ENCODE measurements at places on chromosomes 2 and 18.

DNA sequence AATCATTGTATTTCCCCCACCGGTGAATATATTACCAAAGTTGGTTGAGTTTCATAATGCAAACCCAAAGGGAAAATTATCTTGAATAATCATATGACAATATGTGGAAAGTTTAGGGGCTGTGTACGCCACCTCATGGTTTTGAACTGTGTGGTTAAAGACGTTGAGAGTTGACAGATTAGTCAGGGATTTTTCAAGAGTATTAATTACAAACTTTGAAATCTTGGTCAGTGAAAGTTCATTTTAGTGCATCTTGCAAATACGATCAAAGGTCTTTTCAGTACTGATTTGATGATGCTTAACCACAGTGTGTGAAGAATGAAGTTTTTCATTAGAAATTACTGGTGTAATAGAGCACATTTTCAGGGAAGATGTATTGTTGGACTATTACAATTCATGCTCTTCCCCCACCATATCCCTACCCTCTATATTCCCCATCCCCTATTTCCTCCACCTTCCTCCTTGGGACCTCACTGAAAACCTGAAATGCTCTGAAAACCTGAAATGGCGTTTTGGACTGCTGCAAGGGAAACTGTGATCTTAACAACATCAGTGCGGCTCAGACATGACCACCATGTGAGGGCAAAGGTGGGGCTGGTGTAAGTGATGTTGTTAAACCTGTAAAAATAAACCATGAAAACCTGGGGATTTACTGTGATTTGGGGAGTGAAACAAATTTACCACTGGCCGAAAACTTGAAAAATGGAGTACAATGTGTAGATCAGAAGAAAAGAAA is 4.5 kb upstream of the BCL2L11 start:
- no peak for DNase-seq

DNA sequence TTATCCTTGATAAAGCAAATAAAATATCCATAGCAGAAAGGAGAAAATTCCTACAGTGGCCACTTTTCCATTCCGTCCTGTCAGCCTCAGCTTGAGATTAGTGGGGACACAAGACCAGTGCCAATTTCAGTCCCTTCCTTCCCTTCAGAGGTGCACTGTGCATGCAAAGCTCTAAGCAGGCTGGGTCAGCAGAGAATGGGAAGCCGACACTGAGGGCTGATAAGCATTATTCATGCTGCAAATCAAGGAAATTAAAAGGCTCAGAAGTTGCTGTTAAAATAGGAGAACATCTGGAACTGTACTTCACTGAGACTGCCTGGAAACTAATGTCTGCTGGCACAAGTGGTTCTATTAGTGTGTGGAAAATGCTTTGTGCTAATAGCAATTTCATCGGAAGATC is 534.3 kb downstream of the ADCYAP1 start:
- no peak for DNase-seq

- DNase-seq: no peak
Observed at GRCh38 chr18:28044036-28044435, 132.9 kb downstream of the CDH2 start.

GRCh38 chr2:81551040-81551634 is 1246.6 kb upstream of the LRRTM1 start:
- no peak for DNase-seq

DNA sequence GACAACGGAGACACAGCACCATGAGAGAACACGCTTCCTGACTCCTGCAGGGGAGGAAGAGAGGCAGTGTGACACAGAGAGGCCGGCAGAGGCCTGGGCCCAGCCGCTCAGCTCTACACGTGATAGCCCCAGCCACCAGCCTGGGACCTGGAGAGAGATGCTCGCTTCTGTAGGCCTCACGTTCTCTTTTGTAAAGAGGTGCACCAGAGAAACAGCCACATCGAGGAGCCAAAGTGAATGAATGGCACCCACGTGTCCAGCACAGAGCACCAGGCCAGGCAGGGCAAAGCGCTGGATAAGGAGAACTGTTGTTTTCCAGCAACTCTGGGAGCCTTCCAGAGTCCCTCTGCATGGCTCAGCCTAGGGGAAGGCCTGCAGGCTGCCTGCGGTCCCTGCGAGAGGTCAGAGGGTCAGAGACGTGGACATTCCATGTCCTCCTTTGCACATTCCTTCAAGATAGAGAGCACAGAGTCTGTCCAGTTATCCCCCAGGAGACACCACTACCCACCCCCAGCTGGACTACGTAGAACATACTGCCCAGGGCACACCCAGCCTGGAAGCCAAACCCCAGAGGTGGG is 14.2 kb downstream of the LIMS2 start:
- no peak for DNase-seq

GRCh38 chr2:230161184-230161583 is 58.6 kb downstream of the SP110 start:
- DNase-seq: no peak
